ENCODE measurements at places on chromosomes 1 and 21.

DNA sequence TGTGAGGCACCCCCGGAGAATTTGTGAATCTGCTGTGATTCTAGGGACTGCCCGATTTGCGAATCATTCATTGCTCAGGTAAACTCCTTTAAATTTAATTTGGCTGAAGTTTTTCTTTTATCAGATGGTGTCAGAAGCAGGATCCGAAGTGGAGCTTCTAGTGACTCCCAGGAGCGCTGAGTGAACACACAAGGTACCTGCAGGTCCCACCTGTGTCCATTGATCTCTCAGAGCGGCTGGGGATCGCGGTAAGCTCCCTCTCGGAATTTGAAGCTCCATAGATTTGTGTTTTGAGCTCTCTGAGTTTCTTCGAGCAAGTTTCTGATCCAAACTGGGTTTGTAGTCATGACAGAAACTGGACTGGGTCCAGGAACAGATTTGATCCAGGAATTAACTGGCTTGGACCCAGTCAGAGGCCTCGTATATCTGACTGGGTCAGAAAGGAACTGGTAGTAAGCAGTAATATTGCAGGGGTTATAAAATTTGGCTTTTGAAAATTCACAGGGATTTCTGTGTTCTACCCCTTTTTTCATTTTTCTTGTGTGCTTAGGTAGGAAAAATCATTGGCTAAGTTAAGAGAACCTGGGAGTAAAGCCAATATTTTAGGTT lies 56.2 kb upstream of the EDEM3 start:
- DNase-seq, result no peak

GRCh38 chr1:224747578-224747977 lies 131.5 kb downstream of the CNIH3 start:
- no peak for DNase-seq

DNA sequence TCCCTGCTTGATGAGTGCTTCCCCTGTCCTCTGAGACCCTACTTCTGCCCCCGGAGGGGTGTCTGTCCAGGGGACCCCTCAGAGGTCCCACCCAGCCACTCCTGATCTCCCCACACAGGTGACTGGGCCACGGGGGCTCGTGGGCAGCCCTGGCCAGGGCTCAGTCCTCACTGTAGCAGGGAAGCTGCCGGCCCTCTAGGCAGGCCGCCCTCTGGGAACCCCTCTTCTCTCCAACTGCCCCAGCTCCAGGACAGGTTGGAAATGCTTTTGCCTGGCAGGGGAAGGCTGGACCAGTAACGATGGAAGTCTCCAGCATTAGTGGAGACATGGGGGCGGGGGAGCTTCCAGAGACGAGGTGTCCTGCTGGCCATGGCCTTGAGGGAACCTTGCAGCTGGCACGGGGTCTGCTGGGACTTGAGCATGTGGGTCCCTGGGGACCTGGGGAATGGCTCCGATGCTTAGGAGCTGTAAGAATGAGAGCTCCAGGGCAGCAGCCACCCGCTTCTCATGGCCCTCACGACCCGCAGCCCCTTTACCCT lies 3.1 kb upstream of the FNDC10 start:
- no peak for DNase-seq

DNA sequence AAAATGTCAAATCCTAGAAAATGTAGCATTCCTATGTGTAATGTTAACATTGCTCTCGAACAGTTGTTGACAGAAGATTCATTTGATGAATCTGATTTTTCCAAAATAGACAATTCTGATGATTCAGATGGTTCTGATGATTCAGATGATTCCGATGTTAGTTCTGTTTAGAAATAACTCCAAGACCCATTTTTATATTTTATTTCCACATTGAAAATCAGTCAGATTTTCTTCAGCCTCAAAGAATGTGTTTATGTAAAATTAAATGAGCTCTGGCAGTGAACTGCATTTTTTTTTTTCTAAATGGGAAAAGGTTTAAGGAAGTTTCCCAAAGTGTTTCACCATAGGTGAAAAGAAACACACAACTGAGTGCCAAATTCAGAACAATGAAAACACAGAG lies 136.5 kb downstream of the TSEN15 start:
- DNase-seq, result no peak

- DNase-seq, result no peak
Observed at GRCh38 chr1:29912425-29912824, 676.1 kb downstream of the PTPRU start.

DNA sequence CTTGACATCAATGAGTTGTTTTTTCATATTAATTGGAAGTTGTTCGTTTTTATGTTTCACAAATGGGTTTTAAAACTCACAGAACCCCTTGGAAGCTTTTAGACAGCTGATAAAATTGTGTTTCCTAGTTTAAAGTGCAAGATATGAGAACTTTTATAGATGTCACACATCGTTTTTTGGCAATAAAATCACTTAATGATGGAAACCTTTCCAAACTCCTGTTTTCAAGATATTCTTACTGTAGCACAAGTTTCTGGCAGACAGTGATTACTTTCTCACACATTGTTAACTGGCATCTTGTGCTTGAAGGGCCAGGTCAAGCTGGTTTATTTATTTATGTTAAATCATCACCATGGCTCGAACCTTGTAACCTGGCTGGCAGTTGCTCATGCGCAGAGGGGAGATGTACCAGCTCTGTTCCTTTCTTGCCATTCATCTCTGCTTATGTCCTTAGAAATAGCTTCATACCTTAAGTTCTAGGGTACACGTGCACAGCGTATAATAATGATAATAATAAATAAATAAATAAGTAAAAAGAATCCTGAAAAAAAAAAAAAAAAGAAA lies 10.2 kb upstream of the RCAN1 start:
- DNase-seq, result no peak

DNA sequence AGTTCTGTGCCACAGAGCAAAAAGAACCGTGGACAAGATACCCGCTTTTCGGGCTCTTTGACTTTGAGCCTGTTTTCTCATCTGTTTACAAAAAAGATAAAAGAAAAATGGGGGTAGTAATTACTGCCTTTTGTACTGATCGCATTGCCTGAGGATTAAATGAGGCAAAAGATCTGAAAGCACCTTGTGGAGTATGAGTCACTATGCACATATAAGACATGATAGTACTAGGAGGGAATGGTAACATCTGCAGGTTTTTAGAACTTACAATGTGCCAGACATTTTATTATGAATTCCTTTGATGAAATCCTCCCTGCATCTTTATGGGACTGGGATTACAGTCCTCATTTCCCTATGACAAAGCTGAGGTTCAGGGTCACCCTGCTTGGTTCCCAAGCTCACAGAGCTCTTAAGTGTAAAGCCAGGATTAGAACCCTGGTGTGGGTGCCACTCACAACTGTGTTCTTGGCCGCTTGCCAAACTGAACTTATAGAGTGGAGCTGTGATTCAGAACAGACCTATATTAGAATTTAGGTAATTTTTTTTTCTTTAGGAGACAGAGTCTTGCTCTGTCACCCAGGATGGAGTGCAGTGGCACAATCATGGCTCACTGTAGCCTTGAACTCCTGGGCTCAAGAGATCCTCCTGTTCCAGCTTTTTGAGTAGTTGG lies 1.8 kb downstream of the DISC1 start:
- no peak for DNase-seq

DNA sequence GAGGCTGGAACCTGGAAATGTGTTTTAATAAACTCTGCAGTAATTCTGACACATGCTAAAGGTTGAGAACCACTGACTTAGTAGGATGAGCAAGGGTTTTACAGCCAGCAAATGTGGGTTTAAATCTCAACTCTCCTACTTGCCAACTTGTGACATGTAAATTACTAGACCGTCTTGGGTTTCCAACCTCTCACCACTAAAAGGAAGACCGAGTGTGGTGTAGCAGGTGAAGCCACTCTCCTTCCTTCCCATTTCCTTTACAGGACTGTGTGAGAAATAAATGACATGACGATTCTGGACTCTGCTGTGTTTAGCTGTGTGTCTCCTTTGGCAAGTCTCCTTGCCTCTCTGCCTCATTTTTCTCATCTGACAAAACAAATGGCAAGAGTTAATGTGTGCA lies 49.5 kb upstream of the DNAJC6 start:
- DNase-seq, result no peak

DNA sequence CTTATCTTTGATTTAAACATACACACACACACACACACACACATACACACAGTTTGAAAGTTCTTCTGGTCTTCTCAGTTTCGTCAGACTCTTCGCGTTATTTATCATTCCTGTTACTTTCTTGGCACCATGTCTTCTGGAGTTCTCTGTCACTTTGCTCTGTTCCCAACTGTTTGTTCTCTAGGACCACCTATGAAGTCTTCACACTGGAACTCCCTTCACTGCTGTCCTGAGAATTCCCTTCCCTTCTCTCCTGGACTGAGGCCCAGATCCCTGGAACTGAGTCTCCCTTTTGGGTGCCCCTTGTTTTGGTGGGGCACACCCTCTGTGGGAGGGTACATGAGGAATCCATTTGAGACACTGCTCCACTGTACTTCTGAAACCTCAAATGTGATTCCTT lies 30.5 kb downstream of the ALG14 start:
- DNase-seq, result no peak

- no peak for DNase-seq
Observed at GRCh38 chr1:173220157-173220556, 13.0 kb upstream of the TNFSF4 start.

DNA sequence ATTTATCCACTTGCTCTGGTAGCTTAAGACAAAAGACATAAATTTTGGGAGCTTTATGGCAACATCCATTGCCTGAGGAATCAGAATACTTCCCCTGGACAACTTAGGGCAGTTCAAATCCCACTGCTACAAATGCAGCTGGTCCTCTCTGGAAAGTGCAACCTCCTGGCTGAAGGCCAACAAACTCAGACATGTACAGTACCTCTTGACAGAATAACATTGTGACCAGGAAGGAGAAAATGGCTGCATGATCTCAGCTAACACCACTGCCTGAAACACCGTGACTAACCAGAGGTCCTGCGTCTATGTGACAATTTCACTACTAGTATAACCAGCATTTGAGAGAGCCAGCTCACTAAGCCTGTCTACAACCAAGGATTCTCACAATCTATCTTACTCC lies 218.9 kb downstream of the CRB1 start:
- DNase-seq, result no peak

All from NCI-H1048 (cell line).